ENCODE measurements at places on chromosomes 16 and 17.

- DNase-seq, result no peak
Measured at GRCh38 chr16:23843143-23843542, 7.4 kb downstream of the PRKCB start.

GRCh38 chr16:86252596-86252995 is 257.7 kb upstream of the FOXF1 start:
- no peak for DNase-seq

GRCh38 chr16:81442220-81442915 is 2.2 kb upstream of the CMIP start:
- DNase-seq, result no peak

- DNase-seq, result no peak
Measured at GRCh38 chr16:84398701-84399100, 30.4 kb downstream of the ATP2C2 start.

- no peak for DNase-seq
Measured at GRCh38 chr17:35801583-35802224, 6.3 kb upstream of the MMP28 start.

DNA sequence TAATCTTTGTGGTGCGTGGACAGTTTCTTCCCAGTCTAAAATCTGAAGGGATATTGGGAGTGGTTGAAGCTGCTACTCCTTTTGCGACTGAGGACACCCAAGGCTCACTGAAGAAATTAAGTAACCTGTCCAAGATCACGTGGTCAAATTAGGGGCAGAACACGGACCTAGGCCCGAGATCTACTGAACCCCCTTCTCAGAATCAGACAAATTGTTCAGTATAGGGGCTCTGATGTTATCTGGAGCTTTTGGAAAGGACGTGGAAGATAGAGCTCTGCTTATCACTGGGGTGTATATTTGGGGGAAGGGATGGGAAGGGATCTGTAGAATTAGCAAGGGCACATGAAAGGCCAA is 857 bp downstream of the TANGO6 start:
- DNase-seq, result no peak

GRCh38 chr16:89917773-89918452 is 749 bp upstream of the MC1R start:
- peak; percentile 40 for DNase-seq

DNA sequence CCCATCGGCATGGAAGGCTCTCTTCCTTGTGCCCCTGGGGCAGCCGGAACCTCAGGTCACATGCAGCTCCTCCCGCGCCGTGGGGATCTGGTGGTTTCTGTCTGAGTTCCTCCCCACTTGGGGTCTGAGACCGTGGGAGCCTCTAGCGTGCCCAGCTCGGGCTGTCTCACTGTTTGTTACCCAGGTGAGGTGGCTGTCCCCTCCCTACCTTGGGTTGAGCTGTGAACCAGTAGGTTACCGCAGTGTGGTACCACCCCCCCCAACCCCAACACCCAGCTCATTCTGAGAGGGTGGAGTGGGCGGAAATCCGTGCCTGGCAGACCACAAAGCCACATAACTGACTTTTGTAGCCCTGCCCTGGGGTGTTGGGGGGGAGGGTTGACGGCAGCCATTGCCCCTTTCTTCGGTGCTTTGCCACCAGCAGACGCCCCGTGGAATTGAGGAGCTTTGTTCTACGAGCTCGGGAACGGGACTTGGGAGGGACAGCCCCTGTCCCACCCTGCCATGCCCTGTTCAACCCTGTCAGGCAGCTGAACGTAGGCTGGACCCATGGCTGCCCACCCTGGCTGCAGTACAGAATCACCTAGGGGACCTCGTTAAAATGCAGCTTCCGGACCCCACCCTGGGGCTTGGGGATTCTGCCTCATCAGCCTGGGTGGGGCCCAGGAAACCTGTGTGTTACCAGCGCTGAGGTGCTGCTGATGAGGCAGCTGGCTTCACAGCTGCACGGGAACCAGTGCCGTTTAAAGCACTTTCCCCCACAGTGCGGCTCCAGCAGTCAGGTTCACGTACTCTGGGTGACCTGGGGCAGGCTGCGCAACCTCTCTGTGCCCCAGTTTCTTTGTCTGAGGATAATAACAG is 18.5 kb downstream of the RAP1GAP2 start:
- DNase-seq, result peak; percentile 86

DNA sequence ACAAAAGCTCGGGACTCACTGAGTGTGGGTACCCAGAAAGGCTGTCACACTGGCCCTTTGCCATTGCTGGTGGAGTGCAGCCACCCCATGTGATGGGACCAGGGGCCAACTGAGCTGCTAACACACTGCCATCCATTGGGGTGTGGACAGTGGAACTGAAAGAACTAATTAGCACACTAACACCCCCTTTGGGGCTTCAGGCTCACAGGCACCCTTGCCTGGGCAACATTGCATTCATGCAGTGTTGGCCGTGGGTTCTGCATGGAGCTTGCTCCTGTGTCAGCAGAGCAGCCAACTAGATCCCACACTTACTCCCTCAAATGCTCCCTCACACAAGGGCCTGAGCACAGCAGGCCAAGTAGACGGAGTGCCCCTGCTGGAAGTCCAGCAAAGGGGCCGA is 476.0 kb upstream of the ASIC2 start:
- no peak for DNase-seq

- DNase-seq, result no peak
Measured at GRCh38 chr16:83458612-83459011, 349.2 kb upstream of the HSBP1 start.

- no peak for DNase-seq
Measured at GRCh38 chr16:12551530-12551929, 252.2 kb downstream of the CPPED1 start.

- DNase-seq, result no peak
Measured at GRCh38 chr16:49755313-49755620, 100.6 kb downstream of the ZNF423 start.

DNA sequence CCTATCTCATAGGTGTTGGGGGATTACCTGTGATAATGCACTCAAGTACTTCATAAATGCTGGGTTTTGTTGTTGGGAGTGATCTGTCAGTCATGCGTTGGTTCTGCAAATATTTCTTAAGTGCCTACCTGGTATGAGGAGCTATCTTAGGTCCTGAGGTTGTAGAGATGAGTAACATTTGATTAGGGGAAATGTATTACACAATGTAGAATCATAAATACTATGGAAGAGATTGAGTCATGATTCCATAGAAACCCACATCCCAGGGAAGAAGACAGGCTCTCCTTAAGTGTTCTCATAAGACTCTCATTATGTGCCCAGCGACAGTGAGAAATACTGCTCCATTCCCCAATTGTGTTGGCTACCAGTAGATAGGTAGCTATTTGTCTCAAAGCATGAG is 240.1 kb downstream of the FTO start:
- DNase-seq, result no peak

DNA sequence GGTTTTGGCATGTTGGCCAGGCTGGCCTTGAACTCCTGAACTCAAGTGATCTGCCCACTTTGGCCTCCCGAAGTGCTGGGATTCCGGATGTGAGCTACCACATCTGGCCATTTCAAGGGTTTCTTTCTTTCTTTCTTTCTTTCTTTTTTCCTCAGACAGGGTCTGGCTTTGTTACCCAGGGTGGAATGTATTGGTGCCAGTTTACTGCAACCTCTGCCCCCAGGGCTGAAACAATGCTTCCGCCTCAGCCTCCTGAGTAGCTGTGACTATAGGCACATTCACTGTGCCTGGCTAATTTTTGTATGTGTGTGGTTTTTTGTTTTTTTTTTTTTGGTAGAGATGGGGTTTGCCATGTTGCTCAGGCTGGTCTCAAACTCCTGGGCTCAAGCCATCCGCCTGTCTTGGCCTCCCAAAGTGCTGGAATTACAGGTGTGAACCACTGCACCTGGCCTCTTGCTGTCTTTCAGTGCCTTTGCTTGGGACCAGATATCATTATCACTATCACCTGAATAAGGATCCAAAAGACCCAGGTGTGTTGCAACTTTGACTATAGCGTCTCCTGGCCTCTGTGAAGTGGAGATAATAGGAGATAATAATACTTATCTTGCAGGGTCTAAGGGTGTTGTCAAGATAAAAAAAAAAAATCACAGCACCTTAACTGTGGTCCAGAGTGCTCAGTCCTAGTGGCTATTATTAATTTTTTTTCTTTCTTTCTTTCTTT is 3.2 kb downstream of the FCSK start:
- no peak for DNase-seq

DNA sequence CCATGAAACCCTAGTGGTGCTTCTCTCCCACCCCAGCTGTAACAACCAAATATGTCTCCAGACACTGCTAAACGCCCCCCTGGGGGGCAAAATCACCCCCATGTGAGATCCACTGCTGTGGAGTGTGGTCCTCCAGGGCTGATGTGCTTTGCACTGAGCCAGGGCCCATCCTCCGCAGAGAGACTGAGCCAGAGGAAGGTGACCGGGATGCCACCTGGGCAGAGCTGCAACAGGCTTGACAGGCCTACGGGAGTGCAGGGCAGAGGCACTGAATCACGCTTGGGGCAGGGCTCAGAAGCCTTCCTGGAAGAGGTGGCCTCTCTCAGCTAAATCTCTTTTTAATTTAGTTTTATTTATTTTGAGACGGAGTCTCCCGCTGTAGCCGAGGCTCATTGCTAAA is 4.4 kb downstream of the GJD3 start:
- no peak for DNase-seq

DNA sequence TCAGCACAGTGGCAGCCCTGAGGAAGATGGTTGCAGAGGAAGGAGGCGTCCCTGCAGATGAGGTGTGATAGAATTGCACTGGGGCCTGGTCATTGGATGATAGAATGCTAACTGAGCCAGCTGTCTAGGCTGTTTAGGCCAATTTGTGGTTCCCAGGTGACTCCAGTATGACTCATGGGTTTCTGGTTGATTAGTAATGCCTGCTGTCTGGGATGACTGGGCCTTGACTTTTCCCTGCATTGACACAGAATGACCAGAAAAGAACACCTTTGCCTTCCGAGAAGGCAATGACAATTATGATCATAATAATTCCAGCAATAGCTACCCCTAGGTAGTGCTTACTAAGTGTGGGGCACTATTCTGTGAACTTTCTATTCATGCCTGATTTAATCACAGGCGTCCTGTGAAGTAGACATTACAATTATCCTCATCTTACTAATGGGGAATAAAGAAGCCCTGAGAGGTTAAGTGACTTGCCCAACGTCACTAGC is 31.5 kb downstream of the USP43 start:
- DNase-seq, result no peak

DNA sequence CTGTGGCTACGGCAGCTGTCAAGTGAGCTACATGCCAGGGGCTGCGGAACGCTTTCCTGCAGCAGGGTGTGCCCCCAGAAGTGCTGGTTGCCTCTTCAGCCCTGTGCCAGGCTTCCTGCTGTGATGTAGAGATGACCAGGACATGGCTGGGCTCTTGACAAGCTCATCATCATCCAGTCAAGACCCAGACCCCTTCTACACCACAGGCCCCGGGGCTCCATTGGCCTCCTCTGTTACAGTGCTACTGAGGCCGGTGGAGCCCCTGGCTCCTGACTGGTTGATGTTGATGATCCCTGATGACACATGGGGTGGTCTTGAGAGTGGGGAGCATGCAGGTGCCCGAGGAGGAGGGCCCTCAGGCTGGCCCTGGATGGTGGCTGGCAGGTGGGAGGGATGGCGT is 50.1 kb downstream of the B9D1 start:
- DNase-seq, result no peak

- no peak for DNase-seq
Measured at GRCh38 chr17:82900741-82901140, 60.9 kb upstream of the ZNF750 start.

- no peak for DNase-seq
Measured at GRCh38 chr17:78438271-78438691, 59.8 kb downstream of the PGS1 start.

DNA sequence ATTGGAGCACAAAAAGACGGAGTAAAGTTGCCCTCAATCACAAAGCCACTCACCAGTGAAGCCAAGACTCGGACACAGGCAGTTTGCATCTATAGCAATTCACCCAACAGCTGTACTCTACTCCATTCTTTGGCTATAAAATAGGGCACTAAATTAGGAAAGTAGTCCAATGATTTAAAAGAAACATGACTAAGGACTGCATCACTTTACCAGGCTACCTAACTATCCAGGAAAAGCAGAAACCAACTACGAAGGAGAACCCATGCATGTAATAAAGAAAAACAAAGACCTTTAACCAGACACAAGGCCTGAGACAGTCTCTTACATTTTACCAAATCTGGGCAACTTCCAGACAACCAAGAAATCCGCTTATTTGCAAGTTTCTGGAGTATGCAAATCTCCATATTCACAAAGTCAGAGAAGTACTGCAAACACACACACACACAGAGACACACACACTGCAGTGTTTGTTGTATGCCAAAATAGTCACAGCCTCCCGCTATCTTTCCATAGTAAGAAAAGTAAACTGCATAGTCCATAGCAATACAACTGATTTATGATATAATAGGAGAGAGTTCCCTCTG is 59.8 kb downstream of the CDH11 start:
- DNase-seq, result no peak

GRCh38 chr17:39751637-39752036 is 13.9 kb downstream of the GRB7 start:
- no peak for DNase-seq

GRCh38 chr17:33493566-33493965 is 200.5 kb upstream of the ASIC2 start:
- DNase-seq, result no peak

DNA sequence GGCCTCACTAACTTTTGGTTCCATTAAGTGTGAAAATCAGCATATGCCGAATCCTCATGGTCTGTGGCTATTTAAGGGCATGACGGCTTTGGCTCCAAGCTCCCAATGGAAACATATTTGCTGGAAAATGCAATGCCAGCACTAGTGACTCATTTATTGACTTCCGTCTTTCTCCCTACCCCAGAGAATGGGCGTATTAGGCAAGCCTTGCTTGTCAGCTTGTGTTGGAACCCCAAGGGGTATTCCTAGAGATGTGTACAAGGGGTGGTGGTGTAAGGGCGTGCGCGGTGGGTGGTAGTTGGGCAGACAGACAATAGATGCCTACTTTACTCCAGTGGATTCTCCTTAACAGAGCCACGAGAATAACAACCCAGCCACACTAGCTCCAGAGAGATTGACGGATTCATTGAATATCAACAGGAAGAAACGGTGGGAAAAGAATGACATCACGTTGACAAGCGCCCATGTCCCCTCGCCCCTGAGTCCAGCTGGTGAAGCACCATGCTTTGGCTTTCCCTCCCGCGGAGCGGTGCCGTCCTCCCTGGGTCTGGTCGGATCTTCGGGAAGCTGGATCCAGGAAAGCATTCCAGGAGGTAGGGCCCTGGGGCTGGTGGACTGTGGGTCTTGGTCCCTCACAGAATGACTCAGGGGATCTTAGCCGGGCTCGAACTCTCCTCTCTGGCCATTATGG is 10.3 kb downstream of the CD300LB start:
- no peak for DNase-seq

- no peak for DNase-seq
Measured at GRCh38 chr17:57466017-57466471, 209.7 kb downstream of the MSI2 start.
